ENCODE measurements at places on chromosomes 16 and 17.

- DNase-seq = no peak
Measured at GRCh38 chr17:9370467-9370866, 205.2 kb downstream of the STX8 start.

DNA sequence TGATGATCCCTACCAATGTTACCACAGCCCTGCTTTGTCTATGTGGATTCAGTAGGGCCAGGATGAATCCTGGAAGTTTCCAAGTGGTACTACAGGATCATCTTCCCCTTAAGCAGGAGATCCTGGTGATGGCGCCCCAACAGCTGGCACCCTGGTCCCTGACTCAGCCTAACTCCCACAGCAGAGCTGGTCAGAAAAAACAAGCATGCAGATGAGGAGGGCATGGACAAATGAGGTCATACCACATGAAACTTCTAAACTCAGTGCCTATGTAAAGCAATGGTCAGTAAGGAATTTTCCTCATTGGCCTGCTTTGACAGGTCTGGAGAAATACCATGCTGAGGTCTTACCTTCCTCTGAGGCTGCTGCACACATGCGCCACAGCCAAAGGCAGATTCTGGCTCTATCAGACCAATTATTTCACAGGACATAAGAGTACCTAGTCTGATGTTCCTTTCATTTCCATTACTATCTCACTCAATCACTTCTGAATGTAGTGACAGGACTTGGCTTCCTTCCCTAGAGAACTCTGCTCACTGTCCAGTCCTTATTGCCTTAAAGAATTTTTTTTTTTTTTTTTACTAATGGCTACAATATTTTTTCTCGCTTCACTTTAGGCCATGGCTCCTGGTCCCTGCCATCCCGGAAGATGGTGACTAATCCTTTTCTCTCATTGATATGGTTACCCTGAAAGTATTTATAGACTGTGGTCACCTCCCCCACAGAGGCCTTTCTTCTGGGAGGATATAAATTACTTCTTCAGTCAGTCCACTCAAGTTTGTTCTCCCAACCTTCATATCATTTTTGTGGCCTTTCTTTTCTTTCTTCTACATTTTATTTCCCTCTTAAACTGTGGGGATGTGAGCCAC, 525.2 kb upstream of the PSMD7 start:
- DNase-seq = no peak

- DNase-seq = no peak
Measured at GRCh38 chr17:78307887-78308638, 51.8 kb downstream of the SOCS3 start.

GRCh38 chr17:40678902-40679522, 14.0 kb upstream of the KRT222 start:
- DNase-seq = no peak

DNA sequence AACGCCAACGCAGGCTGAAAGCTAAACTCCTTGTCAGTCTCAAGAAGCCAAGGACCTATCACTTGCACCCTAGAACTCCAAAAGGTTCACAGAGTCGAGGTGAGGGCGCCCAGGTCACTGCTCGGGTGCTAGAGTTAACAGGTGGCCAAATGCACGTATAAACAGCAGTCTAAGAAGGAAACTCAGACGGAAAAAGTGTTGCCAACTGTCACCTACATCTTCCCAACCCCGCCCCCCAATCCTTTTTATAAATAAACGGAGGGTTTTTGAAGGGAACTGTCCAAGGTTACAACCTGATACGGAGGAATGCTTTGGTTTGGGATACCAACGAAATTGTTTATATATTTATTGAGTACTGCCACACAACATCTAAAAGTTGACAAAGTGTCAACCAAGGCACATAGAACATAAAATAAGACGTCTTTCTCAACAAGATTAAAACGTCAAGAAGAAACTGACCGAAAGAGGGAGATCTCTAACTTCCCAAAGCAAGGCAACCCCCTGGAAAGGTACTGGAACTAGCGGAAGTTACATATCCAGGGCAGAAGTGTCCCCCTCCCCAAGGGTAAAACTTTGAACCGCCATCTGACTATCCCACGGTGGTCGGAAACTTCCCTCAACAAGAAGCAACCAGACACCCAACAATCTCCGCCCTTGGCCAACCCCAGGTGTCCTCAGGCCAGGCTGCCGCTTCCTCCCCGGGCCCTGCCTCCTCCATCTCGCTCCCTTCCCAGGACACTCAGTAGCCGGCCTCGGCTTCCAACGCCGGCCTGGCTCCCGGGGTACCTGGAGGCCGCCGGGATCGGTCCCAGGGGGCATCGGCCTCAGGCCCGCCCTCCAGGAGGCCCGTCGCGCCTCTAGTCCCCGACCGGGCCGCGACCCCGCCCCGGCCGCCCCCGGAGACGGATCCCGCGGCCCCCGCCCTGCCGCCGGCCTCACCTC, 982 bp downstream of the SPAG9 start:
- no peak for DNase-seq

- no peak for DNase-seq
Measured at GRCh38 chr16:9612267-9612666, 520.8 kb downstream of the HAPSTR1 start.

DNA sequence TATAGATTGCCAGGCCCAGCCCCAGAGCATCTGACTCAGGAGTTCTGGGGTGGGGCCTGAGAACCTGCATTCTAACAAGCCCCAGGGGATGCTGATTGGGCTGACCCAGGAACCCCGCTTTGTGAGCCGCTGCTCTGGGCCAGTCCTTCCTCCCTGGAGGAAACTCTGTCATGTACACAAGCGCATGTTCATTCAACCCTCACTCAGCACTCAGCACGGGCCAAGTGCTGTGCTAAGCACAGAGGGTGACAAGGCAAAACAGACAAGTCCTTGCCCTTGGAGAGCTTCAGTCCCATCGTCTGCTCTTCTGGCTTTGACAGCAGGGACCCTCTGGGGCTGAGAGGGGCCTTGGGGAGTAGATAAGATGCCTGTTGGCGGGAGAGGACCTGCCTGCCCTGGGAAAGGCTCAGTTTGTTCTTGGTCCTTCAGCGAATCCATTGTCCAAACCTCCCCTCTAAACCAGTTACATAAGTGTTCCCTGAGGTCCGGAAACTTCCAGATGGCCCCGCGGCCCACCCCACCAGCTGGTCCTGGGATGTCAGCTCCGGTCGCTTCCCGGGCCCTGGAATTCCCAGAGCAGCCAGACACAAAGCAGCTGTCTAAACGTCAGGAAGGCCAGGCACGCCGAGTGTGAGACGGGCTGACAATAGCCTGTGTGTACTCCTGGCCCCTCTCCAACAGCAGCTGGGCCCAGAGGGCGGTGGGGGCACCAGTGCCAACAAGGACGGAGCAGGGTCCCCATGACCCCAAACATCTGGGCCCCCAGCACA, 88.8 kb downstream of the ZDHHC7 start:
- DNase-seq = peak; percentile 52

- no peak for DNase-seq
Measured at GRCh38 chr16:46976550-46976949, 3.1 kb upstream of the DNAJA2 start.

DNA sequence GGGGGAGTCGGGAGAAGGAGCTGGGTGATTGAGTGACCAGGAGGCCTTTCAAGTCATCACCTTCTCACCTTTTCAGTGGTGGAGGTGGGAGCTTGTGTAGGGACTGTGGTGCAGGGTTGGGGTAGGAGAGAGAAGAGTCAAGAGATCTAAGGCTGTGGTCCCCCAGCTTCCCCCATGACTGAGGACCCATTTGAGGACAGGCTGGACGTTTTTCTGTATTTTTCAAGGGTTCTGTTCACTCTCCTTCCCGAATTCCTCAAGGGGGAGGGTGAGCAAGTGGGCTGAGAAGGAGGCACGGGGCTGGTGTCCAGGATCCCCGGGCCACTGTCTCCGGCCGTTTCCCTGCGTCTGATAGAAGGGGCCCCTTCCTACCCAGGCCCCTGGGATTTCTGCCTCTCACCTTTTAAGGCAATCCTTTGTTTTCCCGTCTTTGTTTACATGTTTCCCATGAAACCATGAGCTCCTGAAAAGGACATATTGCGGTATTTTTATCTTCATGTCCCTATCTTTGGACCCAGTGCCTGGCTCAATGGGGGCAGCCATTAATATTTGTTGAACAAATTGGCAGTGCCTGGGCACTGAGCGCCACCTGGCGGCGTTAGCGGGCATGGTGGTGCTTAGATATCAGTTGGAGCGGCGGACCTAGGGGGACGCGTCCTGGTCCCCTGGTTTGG, 9.2 kb upstream of the CD300A start:
- DNase-seq = peak; percentile 22

GRCh38 chr16:70482624-70483023, 28.2 kb downstream of the FCSK start:
- no peak for DNase-seq

DNA sequence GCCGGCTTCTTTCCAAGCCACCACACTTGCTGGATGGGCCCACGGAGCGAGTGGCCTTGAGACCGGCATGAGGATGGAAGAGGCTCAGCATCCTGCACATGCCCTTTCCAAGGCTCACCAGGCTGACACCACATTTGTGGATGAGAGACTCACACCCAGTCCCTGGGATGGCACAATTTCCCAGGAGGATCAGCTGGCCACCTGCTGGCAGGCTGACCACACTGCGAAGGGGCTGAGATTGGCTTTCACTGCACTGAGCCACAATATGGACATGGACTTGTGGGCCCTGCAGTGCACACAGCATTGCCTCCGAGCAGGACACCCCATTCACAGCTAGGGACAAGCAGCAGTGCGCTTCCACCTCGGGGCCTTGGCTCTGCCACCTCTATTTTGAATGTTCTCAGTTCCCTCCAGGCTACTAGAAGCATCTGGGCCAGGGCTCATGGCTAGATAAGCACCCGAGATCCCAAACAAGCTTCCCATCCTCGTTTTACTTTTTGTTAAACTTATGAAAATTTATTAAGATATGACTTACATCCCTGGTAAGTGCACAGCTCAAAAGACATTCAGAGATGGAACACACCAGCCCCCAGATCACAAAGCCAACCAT, 25.3 kb upstream of the KSR1 start:
- no peak for DNase-seq

GRCh38 chr16:51573191-51573590, 422.1 kb upstream of the SALL1 start:
- DNase-seq = no peak

- DNase-seq = no peak
Measured at GRCh38 chr16:49788572-49788971, 67.3 kb downstream of the ZNF423 start.

- no peak for DNase-seq
Measured at GRCh38 chr16:57127836-57128235, 35.5 kb downstream of the CPNE2 start.

- DNase-seq = no peak
Measured at GRCh38 chr17:64291268-64291851, 28.3 kb upstream of the TEX2 start.

DNA sequence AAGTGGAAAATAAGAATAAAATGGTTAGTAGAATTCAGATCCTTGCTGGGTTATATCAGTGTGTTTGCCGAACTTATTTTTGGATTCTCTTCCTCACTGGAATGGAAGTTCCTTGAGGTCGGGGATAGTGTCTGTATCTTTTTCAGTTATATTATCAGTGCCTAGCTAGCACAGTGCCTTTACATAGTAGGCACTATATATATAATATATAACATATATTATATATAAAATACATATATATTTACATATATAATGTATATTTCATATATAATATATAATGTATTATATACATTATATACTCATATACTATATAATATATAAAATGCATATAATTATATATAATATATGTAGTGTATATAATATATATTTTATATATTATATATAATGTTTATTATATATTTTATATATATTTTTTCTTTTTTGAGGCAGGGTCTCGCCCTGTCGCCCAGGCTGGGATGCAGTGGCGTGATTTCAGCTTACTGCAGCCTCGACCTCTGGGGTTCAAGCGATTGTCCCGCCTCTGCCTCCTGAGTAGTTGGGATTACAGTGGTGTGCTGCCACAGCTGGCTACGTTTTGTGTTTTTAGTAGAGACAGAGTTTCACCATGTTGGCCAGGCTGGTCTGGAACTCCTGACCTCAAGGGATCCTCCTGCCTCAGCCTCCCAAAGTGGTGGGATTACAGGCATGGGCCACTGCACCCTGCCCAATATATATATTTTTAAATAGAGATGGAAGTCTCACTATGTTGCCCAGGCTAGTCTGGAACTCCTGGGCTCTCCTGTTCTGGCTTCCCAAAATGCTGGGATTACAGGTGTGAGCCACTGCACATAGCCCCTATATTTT, 3.2 kb downstream of the NFATC3 start:
- DNase-seq = no peak

DNA sequence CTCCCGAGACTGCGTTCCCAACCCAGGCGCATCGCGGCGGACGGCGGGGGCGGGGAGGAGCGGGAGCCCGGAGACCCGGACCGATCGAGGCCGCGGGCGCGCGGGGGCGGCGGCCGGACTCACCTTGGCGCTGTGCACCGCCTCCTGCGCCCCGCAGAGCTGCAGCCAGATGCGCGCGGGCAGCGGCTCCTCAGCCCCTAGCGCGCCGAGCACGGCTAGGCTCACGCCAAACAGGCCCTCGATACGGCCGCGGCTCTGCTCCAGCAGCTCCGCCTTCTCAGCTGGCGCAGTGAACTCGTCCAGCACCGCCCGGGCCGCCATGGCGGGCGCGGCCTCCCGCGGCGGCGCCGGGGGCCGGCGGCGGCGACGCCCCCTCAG, 339 bp downstream of the N4BP1 start:
- no peak for DNase-seq

GRCh38 chr17:11638700-11639265, 40.5 kb downstream of the DNAH9 start:
- DNase-seq = no peak

- no peak for DNase-seq
Measured at GRCh38 chr17:68182011-68182306, 65.9 kb upstream of the AMZ2 start.

GRCh38 chr17:66638707-66639479, 196.0 kb upstream of the CACNG5 start:
- DNase-seq = no peak

DNA sequence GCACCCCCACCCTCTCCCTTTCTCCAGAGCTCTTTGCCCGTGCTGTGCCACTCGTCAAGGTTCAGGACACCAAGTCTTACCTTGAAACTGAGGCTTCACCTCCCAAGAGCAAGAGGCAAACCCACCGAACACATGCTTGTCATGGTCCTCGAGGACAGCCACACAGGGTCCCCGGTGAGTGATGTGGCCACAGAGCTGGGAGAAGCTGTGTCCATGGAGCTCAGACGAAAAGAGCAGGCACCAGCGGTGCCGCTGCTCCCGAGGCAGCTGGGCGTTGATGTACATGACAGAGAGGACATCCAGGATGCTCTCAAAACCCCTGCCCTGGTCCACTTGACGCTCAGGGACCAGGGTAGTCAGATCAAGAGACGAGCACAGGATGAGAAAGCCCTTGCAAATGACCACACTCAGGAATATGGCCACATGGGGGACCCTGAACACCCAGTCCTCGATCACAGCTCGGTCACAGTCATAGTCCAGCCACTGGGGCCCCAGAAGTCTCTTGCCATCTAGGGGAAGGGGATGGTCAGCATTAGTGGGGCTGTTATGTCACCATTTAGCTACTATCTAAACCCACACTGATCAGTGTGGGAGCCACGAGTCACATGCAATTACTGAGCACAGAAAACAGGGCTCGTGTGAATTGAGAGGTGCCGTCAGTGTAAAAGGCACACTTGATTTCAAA, 17.8 kb downstream of the MEAK7 start:
- no peak for DNase-seq

- DNase-seq = no peak
Measured at GRCh38 chr17:14276535-14277250, 24.2 kb upstream of the HS3ST3B1 start.

Data from DMS153 (cell line).